Activated CD8-positive, alpha-beta T cell treated with anti-CD3 and anti-CD28 coated beads, Interleukin-2, amount 10 ng/mL, durations not matched to agents 7 days and 5 days (primary cell): ENCODE measurements at places on chromosomes 7 and 10.

GRCh38 chr10:112698133-112698817, 251.3 kb downstream of the VTI1A start:
- H3K4me3 ChIP-seq: no peak overlapping the region
- H3K27me3 ChIP-seq: no peaks in the 10 kb centered on the region

- H3K4me1 ChIP-seq: no peaks in the 10 kb centered on the region
- H3K27me3 ChIP-seq: no peaks in the 10 kb centered on the region
- no peak for DNase-seq
- no peak overlapping the region for H3K4me3 ChIP-seq
- H3K27ac ChIP-seq: no peak overlapping the region
Observed at GRCh38 chr10:34581801-34582532, 233.1 kb downstream of the PARD3 start.

- H3K4me3 ChIP-seq: peak overlapping the region; percentile 89
- DNase-seq: peak; percentile 64
- peaks cover 37% of the 10 kb centered on the region for H3K4me1 ChIP-seq
- H3K27ac ChIP-seq: peak overlapping the region; percentile 91
Observed at GRCh38 chr10:24722676-24723385, 856 bp downstream of the ARHGAP21 start.

DNA sequence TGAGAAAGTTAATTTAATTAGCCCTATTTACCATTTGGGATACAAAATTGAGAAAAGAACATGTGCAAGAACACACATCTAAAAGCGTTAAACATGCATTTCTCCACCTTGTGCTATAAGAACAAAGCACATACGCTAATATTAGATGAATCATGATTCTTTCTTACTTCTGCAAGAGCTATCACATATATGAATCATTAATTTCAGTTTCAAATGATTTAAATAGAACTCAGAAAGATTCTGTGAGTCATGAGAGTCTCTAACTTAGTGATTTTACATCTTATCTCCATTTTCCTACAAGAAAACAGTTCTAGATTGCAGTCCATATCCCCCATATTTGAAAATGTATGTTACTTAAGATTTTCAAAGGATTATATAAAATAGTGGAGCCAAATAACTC, 173.9 kb downstream of the RNLS start:
- no peak overlapping the region for H3K4me3 ChIP-seq
- no peaks in the 10 kb centered on the region for H3K27me3 ChIP-seq
- no peak for DNase-seq
- no peaks in the 10 kb centered on the region for H3K4me1 ChIP-seq
- no peak overlapping the region for H3K27ac ChIP-seq

GRCh38 chr7:28745351-28745750, 212.8 kb downstream of the TRIL start:
- DNase-seq: no peak
- no peak overlapping the region for H3K4me3 ChIP-seq
- H3K4me1 ChIP-seq: peaks cover 2% of the 10 kb centered on the region
- no peak overlapping the region for H3K27ac ChIP-seq
- peaks cover 1% of the 10 kb centered on the region for H3K27me3 ChIP-seq
- H3K36me3 ChIP-seq: no peaks in the 10 kb centered on the region

- DNase-seq: no peak
- no peak overlapping the region for H3K4me3 ChIP-seq
- no peaks in the 10 kb centered on the region for H3K27me3 ChIP-seq
- no peaks in the 10 kb centered on the region for H3K4me1 ChIP-seq
Observed at GRCh38 chr7:117941138-117941810, 68.0 kb upstream of the CTTNBP2 start.

- peak overlapping the region; percentile 52 for H3K4me3 ChIP-seq
- H3K36me3 ChIP-seq: no peaks in the 10 kb centered on the region
- DNase-seq: peak; percentile 33
- peaks cover 6% of the 10 kb centered on the region for H3K27me3 ChIP-seq
- H3K4me1 ChIP-seq: peaks cover 14% of the 10 kb centered on the region
- H3K27ac ChIP-seq: peak overlapping the region; percentile 89
Observed at GRCh38 chr10:5563991-5564536, 39.3 kb downstream of the CALML3 start.

DNA sequence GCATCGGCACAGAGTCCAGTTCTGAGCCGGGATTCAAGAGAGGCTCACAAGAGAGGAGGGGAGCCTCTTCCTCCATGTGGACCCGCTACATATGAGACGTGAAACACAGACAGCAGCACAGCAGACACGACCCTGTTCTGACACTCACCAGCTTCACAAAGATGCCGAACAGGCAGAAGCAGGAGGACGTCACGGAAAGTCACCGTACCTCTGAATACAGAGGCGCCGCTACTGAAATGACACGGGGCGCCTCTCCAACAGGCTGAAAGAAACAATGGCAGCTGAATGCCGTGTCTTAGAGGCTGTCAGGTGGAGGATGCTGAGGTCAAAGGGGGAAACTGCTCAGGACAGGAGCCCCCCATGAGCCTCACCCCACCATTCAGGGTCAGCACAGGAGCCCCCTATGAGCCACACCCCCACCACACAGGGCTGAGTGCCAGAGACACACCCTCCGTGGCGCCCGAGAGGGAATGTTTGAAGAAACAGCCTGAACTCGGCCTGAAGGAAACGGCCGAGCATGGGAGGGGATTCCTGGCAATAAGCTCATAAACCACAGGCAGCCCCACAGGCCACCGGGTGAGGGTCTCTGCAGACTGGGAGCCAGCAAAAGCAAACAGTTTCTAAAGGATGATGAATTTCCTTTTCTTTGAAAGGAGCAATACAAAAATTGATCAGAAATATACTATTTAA, 510.3 kb downstream of the PTPRN2 start:
- no peaks in the 10 kb centered on the region for H3K36me3 ChIP-seq
- DNase-seq: no peak
- no peaks in the 10 kb centered on the region for H3K27me3 ChIP-seq
- H3K27ac ChIP-seq: no peak overlapping the region

- no peak overlapping the region for H3K4me3 ChIP-seq
- peaks cover 8% of the 10 kb centered on the region for H3K27me3 ChIP-seq
- DNase-seq: no peak
- no peak overlapping the region for H3K27ac ChIP-seq
- H3K4me1 ChIP-seq: no peaks in the 10 kb centered on the region
Observed at GRCh38 chr10:117727421-117727820, 184.9 kb downstream of the EMX2 start.

- H3K27me3 ChIP-seq: no peaks in the 10 kb centered on the region
- no peaks in the 10 kb centered on the region for H3K36me3 ChIP-seq
- H3K4me1 ChIP-seq: no peaks in the 10 kb centered on the region
- DNase-seq: no peak
Observed at GRCh38 chr7:2163600-2164555, 68.9 kb downstream of the MAD1L1 start.

DNA sequence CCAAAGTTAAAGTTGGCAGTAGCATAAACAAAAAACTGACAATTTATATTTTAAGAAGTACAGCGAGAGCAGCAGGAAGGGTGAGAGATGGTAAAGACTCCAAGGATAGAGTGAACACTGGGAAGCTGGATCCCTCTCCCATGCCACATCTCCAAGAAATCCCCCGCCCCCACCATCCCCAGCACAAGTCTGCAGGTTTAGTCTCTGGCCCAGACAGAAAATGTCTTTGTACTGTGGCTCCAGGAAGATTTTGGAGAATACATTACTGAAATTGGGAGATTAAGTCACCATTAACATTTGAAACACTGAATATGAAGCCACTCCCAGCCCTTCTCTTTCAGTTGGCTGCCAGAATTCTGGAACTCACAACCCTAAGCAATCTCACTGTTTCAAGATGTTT, 140.3 kb downstream of the MACC1 start:
- H3K4me3 ChIP-seq: no peak overlapping the region
- H3K27ac ChIP-seq: no peak overlapping the region
- H3K27me3 ChIP-seq: no peaks in the 10 kb centered on the region

GRCh38 chr10:70295926-70296325, 12.1 kb upstream of the NPFFR1 start:
- no peak for DNase-seq
- H3K36me3 ChIP-seq: no peaks in the 10 kb centered on the region
- H3K27me3 ChIP-seq: no peaks in the 10 kb centered on the region
- H3K4me3 ChIP-seq: no peak overlapping the region
- H3K4me1 ChIP-seq: peaks cover 12% of the 10 kb centered on the region

GRCh38 chr10:26697922-26698608, 564 bp downstream of the PDSS1 start:
- DNase-seq: no peak
- H3K4me1 ChIP-seq: peaks cover 35% of the 10 kb centered on the region
- H3K4me3 ChIP-seq: peak overlapping the region; percentile 99
- peaks cover 27% of the 10 kb centered on the region for H3K36me3 ChIP-seq
- H3K27ac ChIP-seq: peak overlapping the region; percentile 86

- H3K27ac ChIP-seq: no peak overlapping the region
- H3K36me3 ChIP-seq: no peaks in the 10 kb centered on the region
- H3K4me3 ChIP-seq: no peak overlapping the region
- peaks cover 6% of the 10 kb centered on the region for H3K27me3 ChIP-seq
Observed at GRCh38 chr7:16815001-16815400, 10.2 kb upstream of the AGR2 start.

- H3K27me3 ChIP-seq: peaks cover 2% of the 10 kb centered on the region
- no peaks in the 10 kb centered on the region for H3K36me3 ChIP-seq
- peak; percentile 80 for DNase-seq
- no peak overlapping the region for H3K4me3 ChIP-seq
- H3K4me1 ChIP-seq: no peaks in the 10 kb centered on the region
Observed at GRCh38 chr10:77173615-77174461, 463.8 kb downstream of the KCNMA1 start.

DNA sequence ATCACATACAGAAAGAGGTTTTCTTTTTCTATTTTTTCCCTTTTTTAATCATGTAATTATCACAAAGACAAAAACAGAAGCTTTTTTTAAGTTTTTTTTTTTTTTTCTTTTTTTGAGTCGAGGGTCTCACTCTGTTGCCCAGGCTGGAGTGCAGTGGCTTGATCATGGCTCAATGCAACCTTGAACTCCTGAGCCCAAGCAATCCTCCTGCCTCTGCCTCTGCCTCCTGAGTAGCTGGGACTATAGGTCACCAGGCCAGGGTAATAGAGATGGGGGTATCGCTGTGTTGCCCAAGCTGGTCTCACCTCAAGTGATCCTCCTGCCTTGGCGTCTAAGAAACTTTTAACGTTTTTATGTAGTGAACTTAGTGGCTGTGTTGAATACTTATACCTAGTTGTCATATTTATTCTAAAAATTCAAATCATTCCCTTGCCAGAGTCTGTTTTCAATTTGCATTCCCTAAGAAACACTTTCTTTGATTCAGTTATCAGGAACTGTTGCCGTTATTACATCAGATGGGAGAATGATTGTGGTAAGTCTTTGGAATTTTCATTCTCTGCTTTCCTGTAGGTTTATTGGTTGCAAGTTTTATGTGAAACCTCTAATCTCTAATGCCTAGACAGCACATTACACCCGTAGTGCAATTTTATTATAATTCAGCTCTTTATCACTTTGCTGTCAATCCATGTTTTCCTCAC, 1.3 kb downstream of the LSM8 start:
- H3K4me3 ChIP-seq: peak overlapping the region; percentile 93
- peaks cover 34% of the 10 kb centered on the region for H3K4me1 ChIP-seq
- H3K27me3 ChIP-seq: no peaks in the 10 kb centered on the region
- no peak for DNase-seq
- H3K27ac ChIP-seq: peak overlapping the region; percentile 60

DNA sequence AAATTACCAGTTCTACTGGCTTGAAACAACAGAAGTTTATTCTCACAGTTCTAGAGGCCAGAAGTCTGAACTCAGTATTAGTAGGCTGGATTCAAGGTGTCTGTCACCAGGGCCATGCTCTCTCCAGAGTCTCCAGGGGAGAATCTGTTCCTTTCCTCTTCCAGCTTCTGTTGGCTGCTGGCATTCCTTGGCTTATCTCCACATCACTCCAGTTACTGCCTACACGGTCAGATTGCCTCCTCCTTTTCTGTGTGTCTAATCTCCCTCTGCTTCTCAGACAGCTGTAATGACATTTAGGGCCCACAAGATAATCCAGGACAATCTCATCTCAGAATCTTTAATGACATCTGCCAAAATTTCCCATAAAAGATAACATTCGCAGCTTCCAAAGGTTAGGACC, 36.6 kb downstream of the MAPK8 start:
- H3K27ac ChIP-seq: no peak overlapping the region
- no peak for DNase-seq
- peaks cover 29% of the 10 kb centered on the region for H3K4me1 ChIP-seq
- H3K27me3 ChIP-seq: no peaks in the 10 kb centered on the region
- no peak overlapping the region for H3K4me3 ChIP-seq
- peaks cover 15% of the 10 kb centered on the region for H3K36me3 ChIP-seq

DNA sequence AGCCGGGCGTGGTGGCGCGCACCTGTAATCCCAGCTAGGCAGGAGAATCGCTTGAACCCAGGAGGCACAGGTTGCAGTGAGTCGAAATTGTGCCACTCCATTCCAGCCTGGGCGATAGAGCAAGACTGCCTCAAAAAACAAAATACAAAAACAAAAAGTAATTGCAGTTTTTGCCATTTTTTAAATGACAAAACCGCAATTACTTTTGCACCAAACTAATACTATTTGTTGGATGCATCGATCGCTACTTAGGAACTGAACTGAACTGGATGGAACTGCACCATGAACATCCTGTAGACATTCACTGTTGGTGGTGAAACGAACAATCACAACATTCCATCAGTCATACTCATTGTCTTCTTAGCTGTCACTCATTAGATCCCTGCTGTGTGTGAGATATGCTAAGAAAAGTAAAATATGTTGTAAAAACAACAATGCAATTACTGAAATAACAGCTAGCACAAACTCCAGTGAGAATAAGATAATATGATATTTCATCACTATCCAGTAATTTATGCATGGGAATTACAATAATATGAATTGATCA, 341.2 kb downstream of the ACTR3B start:
- no peaks in the 10 kb centered on the region for H3K36me3 ChIP-seq
- no peaks in the 10 kb centered on the region for H3K4me1 ChIP-seq
- H3K4me3 ChIP-seq: no peak overlapping the region
- no peak overlapping the region for H3K27ac ChIP-seq

- H3K36me3 ChIP-seq: peaks cover 9% of the 10 kb centered on the region
- peak; percentile 92 for DNase-seq
- H3K27me3 ChIP-seq: no peaks in the 10 kb centered on the region
- H3K4me3 ChIP-seq: peak overlapping the region; percentile 89
- peaks cover 32% of the 10 kb centered on the region for H3K4me1 ChIP-seq
Observed at GRCh38 chr10:110918269-110918642, 724 bp downstream of the BBIP1 start.

GRCh38 chr7:106425017-106425719, 140.4 kb upstream of the NAMPT start:
- peaks cover 12% of the 10 kb centered on the region for H3K4me1 ChIP-seq
- H3K27ac ChIP-seq: no peak overlapping the region
- DNase-seq: peak; percentile 38
- no peaks in the 10 kb centered on the region for H3K36me3 ChIP-seq
- H3K4me3 ChIP-seq: no peak overlapping the region
- no peaks in the 10 kb centered on the region for H3K27me3 ChIP-seq

GRCh38 chr7:137741443-137741842, 105.3 kb downstream of the DGKI start:
- H3K4me3 ChIP-seq: no peak overlapping the region
- no peak overlapping the region for H3K27ac ChIP-seq
- no peaks in the 10 kb centered on the region for H3K4me1 ChIP-seq
- no peaks in the 10 kb centered on the region for H3K36me3 ChIP-seq
- H3K27me3 ChIP-seq: no peaks in the 10 kb centered on the region
